M059J (cell line): ENCODE measurements at places on chromosomes 5 and 9. TPM values are rescaled to one million over a fixed set of nuclear protein-coding genes. Genes with fewer than 3 reads are reported as not detected.

Gene BNIP1
- total RNA-seq, result 24.6 and 31.4 TPM in 2 replicates

GRCh38 chr5:147887026-147887627 is 8.6 kb downstream of the SCGB3A2 start:
- DNase-seq, result peak; percentile 58

Gene GABRA1
- total RNA-seq, result not detected in 2 replicates

DNA sequence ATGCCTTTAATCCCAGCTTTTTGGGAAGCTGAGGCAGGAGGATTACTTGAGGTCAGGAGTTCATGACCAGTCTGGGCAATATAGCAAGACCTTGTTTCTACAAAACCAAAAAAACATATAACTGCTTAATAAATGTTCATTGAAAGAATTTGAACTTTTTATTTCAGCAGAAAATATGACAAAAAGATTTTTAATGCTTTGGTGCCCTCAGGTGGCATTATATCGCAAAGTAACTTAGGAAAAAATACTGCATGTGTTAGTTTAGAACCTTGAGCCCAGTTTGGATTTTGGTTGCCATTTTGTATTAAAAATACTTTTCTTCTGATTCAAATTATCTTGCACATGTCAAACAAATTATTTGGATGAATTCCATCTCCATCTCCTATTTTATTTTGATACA is 103.2 kb downstream of the GPBP1 start:
- peak; percentile 42 for DNase-seq

DNA sequence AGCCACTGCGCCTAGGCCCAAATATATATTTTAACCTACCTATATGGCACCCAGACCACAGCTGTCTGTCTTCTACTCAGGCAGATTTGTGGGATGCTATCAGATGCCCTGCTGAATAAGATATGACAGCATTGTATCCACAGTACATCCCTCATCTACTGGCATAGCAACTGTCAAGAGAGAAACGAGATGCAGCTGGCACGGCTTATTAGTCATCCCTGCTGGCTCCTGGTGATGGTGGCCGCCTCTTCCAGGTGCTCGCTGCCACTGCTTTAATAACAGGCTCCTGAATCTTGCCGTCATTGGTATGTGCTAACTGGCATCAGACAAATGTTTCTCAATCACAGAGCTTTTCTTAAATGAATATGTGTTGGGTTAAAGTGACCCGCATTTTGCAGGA is 34.0 kb downstream of the B4GALT1 start:
- peak; percentile 52 for DNase-seq

Gene CHMP5
- total RNA-seq, result 217 and 248 TPM in 2 replicates

Gene TMEFF1
- total RNA-seq, result 0.05 and 4.0 TPM in 2 replicates

Gene CENPK
- 18.5 and 31.3 TPM in 2 replicates for total RNA-seq

Gene IL17B
- total RNA-seq, result not detected in 2 replicates

DNA sequence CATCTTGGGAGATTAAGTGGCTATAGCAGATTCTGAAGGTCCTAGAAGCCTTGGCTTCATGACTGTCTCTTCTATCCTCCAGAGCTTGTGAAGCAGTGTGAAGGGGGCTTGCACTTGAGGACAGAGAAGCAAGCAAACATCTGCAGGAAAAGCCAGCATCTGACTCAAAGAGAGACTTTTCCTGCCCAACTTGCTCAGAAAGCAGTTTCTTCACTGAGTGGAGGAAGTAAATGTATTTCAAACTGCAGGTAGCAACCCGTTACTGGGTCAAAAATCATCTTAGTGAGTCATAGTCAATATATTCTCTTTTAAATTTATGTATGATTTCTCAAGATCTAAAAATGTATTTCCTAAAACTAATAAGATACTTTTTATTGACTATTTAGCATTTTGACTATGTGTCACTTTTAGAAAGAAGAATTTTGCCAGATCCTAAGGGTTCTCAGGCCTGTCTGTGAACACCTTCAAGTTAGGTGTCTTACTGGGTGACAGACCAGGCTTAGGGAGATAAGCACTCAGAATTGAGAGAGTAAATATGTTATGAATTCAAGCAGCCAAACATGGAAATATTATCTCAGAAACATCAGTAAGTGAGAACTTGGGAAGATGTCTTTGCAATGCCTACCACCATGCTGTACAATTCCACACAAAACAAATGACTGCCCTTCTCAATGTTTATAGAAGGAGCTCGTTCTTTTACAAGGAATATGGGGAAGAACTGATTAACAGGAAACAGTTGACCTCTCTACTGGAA is 72.6 kb upstream of the DMAC1 start:
- no peak for DNase-seq
